Fibroblast of upper back skin (primary cell): ENCODE measurements at places on chromosomes 3 and 15.

- DNase-seq = no peak
Measured at GRCh38 chr15:79180318-79180717, 89.7 kb upstream of the RASGRF1 start.

DNA sequence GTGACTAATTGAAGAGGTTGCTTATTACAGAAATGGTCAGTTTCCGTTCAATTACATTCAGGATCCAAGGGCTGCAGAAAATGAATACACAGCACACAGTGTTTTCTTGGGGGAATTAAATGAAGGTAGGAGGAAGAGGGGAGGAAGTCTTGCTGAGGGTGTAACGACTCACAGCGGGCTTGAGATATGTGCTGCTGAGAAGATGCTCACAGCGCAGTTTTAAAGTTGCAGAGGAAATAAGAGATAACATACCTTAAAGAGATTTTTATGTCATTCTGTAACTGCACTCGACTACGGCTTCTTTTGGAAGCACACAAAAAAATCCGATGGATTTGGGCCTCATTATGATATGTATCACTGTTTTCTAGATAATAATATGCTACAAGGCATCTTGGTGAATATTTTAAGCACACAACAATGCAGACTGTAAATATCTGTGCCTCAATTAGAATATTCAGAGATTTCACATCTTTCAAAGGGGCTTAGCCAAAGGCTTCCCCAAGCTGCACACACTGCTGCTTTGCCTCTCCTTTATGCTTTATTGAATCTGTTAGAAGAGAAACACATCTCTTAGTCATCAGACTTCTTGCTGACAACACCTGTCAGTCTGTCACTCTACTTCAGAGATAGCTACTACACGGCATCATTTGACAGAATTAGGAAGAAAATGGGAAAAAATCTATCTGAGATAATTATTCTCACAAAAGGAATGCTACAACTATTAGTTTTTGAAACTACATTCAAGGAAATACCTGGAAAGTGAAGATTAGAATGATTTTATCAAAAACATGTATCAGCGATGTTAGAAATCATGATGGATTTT, 773.2 kb downstream of the OTOL1 start:
- DNase-seq = no peak

DNA sequence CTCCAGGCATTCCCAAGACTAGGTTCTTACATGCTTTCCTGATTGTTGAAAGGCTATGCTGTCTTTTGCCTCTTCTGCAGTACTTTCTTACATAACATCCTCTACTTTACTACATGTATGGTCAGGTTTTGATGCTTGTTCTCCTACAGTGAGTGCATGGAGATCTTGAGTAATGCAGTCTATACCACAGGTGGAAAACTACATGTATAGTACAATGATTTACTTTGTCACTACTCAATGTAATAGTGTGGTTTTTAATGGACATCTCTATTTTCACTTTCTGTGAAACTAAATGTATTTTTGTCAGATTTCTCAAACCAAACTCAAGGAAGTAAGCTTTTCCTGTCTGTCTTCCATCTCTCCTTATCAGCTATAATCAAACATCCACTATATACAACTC, 657.0 kb downstream of the TUSC7 start:
- no peak for DNase-seq

DNA sequence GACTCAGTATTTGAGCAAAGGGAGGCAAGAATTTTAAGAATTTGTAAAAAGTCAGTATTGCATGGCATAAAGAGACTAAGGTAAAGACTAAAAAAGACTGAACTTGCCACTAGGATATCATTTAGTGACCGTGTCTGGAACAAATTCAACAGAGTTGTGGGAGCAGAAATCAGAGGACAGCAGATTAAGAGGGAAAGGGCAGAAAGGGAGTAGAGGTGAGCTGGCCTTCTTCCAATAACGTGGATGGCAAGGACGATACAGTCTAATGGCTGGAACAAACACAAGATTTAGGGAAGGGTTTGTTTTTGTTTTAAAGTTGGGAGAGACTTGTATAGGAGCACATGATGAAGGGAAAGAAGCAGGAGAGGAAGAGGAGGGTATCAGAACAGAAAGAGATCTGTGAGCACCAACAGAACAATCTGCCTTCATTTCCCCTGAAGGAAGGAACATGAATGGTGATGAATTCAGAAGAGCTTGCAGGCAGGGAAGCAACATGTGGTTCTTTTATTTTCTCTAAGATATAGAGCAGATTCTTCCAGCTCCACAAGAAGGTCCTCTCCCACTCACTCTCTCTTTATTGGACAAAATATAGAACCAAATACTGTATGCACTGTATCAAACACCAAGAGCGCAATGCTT, 8.6 kb downstream of the VGLL4 start:
- no peak for DNase-seq

DNA sequence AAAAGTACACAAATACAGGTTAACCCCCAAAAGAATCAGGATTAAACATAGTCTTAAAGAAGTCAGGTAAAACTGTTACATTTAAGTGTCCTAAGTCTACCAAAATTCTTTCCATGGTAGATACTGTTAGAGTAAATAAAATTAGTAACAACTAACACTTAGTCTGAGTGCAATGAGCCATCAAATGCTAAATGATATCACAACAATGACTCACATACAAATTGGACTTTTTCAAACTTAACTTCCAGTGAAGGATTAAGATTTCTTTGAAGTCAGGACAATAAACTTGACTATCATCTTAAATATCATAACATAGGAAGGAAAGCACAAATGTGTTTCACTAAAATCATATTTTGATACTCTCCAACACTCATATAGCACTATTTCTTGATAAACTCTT, 43.9 kb downstream of the ZNF148 start:
- no peak for DNase-seq

GRCh38 chr15:66872405-66872804, 170.4 kb downstream of the SMAD6 start:
- DNase-seq = peak; percentile 58

DNA sequence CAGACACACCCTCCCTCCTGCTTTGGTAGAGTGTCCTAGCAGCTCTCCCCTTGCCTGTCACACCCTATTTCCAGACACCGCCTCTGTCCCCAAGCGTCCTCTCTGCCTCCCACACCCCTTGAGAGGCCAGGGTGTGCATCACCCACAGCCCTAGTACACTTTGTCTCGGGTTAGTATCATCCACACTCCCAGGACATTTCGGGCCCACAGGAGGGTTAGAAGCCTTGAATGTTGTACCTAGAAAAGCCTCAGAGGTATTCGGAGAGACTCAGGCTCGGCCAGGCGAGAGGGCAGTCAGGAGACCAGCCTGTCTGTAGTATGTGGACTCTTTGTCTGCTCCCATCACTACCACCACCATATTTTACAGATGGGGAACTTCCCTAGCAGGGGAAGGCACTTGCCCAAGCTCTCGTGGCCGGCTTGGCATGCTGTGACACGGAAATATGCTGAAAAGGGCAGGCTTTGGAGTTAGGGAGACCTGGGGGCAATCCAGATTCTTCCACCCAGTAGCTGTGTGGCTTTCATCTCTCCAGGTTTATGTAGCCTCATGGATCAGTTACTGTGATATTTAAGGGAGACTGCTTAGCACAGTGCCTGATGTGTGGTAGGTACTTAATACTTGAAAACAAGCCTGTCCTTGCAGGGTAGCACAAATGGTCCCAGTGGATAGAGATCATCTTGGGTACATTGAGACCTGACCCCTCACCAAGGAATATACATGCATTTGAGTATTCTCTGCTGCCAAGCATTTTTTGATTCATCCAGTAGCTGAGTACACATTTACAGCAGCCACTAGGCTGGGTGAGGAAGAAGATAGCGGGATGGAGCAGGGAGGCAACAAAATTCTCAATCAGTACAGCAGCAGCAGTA, 1.4 kb downstream of the TMEM43 start:
- no peak for DNase-seq

GRCh38 chr3:55172913-55173312, 245.1 kb upstream of the LRTM1 start:
- DNase-seq = peak; percentile 49

- no peak for DNase-seq
Measured at GRCh38 chr3:51304230-51304629, 80.9 kb upstream of the MANF start.

DNA sequence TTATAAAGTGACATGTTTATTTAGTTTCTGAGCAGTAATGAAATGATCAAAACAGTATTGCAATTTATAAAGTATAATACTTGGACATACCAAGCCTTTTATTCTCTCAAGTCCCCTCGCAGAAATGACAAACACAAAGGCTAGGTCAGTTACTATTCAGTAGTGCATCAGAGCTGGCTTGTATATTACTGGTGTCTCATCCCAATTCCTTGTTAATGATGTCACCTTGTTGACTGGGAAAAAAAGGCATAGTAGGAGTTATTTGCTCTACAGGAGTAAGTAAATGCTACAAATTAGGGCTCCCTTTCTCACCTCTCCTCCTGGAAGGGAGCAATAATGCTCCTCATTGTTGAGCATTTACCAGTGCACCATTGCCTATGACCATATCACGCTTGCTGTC, 317.6 kb downstream of the CHL1 start:
- no peak for DNase-seq

DNA sequence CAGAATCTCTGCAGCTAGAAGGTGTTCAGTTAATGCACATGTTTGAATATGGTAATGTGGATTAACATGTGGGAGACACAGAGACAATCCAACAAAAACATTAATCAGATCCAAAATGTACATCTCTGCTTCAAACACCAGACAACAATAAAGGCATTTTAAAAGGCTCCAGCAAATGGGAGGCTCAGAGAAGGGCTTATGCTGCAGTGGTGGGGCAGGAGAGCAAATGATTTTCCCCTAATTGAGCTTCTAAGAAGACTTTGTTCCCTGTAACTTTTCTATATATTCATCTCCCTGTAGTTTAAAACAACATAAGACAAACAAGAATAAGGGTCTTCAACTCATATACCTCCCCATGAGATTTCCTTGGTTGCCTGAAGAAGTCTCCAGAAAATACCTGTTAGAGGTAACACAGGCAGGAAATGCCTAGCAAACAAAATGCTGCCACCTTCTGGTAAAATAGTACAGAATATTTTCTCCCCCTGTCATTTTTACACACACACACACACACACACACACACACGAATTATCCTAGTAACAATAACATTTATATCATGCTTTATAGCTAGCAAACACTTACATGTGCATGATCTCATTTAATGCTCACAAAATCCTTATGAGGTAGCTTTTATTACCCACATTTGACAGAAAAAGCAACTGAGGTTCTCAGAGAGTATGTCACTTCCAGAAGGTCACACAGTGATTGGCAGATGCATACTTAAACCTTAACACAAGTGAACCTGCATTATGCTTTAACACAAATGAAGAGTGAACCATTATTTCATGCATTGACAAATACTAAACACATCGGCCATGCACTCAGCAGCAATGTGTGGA, 123.4 kb upstream of the MB21D2 start:
- DNase-seq = peak; percentile 49

- DNase-seq = no peak
Measured at GRCh38 chr15:49673861-49674260, 53.0 kb downstream of the DTWD1 start.

DNA sequence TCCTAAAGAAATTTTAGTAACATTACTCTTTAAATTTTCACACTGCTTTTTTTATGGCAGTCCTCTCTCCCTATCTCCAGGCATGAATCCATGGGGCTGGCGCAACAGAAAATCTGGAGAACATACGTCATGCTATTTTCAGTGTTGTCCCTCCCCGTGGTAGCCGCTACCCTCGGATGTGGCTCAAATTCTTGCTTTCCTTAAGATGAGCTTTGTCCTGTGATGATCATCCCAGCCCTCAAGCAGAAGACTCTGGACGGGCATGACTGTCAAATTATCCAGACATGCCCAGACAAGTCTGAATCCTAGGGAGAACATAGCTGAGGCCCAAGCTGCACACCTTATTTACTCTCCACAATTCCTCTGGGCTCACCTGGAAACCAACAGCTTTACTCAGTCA, 49.1 kb downstream of the FMN1 start:
- DNase-seq = no peak

DNA sequence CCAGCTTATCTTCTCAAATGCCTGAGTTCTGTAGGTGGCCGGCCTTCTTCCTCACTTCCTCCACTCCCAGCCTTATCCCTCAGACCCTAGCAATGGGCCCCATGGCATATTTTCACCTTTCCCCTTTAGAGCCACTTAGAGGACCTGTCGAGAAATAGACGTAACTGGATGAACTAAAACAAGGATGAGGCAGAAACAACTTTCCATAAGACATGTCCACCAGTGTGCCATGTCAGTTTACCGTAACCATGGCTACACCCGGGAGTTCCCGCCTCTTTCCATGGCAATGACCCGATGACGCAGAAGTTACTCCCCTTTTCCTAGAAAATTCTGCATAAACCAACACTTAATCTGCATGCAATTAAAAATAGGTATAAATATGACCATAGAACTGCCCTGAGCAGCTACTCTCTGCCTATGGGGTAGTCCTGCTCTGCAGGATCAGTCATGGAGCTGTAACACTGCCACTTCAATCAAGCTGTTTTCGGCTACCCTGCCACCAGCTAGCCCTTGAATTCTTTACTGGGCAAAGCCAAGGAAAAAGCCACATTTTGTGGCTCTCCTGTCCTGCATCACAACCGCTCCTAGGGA, 55.1 kb upstream of the ZBTB38 start:
- no peak for DNase-seq

- peak; percentile 25 for DNase-seq
Measured at GRCh38 chr3:97827741-97828471, 6.1 kb downstream of the CRYBG3 start.

DNA sequence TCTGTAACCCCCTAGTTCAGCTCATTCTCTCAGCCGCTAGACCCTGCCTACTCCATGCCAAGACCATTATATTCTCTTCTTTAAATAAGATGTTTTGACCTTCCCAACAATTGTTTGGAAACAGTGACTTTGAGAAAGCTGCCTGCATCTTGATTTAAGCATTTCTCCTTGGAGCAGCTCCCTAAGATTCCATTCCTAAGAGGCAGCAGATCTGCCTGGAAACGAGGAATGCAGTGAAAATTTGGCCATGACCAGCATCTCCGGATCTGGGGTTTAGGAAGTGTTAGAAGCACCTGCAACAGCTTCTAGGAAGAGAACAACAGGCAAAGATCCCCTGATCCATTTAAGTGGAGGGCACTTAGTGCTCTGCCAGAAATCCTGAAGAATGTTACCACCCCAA, 235.7 kb downstream of the NTRK3 start:
- peak; percentile 35 for DNase-seq

DNA sequence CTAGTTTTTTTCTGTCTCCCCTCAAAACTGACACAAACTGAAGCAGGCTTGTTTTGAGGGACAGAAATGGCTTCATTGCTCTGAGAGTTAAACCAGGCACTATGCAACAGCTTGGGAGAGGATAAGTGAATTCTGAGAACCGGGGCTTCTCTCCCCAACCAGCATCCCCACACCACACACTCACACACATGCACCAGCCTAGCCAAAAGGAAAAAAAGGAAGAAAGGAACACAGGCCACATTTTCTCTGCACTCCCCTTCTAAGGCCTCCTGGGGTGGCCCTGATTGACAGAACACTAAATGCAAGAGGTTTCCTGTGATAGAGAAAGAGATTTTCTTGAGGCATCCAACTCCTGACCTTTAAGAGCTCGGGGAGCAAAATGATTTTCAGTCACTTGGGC, 177.5 kb downstream of the TLE3 start:
- DNase-seq = no peak

- DNase-seq = no peak
Measured at GRCh38 chr3:11954312-11954934, 49.8 kb upstream of the SYN2 start.
